ENCODE measurements at places on chromosomes 7 and 10.

DNA sequence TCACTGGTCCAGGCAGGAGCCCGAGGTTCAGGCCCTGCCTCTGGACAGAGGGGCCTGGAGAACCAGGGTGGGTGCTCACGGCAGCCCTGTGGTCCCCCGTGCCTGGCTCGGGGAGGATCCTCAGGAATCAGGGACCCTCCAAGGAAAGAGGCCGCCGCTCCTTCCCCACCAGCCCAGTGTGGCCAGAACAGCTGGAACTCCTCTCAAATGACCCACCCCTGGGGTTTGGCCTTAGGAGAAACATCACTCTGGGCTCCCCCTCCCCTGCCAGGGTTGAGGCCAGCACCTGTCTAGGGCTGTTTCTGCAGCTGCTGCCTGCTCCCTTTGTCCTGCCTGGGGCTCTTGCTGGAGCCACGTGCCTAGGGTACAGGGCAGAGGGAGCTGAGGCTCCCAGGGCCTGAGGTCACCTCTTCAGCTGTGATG is 161.0 kb downstream of the RNF216 start:
- no peak for DNase-seq

DNA sequence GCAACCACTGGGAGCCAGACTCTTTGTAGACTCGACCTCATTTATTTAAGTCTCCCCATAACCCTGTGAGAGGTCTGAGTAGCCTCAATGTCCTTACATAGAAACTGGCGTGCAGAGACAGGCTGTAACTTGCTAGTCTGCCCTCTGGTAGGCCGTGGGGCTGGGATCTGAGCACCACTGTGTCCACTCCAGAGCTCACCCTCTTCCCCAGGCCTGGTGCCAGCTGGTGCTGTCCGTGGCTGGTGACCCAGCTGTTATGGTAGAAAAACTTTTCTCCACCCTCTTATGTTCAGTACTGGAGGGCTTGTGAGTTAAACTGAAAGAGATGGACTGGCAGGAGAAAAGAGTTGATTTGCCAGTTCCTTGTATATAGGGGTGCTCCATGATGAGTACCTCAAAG is 41.9 kb downstream of the ADAMTS14 start:
- DNase-seq = no peak

DNA sequence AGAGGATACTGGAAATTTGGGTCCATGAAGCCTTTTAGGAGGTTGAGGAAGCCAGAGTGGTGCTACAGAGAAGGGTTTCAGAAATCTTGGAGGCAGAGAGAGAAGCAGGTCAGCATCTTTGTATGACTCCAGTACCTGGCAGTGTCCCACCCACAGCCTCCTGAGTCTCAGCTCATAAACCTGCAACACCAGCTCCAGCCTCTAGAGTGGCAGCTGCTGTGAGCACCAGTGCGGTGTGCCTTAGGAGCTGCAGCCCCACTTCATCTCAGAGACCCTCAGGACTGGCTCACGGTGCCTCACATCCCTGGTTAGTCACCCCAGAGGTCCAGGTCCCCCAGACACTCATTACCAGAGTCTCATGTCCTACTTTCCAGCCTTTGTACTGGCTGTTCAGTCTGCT is 84.8 kb upstream of the PRKAR2B start:
- no peak for DNase-seq

- DNase-seq = no peak
These were observed 129.1 kb downstream of the GALNT17 start for GRCh38 chr7:71261066-71261465.

DNA sequence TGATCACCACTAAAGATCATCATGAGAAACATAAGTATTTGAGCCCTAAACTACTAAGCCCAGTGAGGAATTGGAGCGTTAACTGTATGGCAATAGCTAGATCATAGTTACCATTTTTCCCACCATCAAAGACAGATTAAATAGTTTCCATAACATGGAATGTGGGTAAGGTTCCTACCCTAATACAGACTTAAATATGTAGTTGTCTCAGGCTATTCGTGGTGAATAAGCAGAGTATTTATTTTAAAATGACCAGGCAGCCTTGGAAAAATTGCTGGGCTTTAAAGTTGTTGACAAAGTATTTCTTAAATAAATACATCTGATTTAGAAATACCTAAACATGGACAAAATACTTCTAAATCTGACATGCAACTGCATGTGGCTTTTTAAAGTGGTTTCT is 106.8 kb downstream of the NT5C2 start:
- no peak for DNase-seq

- DNase-seq = no peak
These were observed 831 bp downstream of the CCDC7 start for GRCh38 chr10:32446536-32447406.

- DNase-seq = no peak
These were observed 132.1 kb downstream of the MACC1 start for GRCh38 chr7:20085086-20085485.

GRCh38 chr10:15802375-15802949 is 57.8 kb downstream of the MINDY3 start:
- DNase-seq = no peak

DNA sequence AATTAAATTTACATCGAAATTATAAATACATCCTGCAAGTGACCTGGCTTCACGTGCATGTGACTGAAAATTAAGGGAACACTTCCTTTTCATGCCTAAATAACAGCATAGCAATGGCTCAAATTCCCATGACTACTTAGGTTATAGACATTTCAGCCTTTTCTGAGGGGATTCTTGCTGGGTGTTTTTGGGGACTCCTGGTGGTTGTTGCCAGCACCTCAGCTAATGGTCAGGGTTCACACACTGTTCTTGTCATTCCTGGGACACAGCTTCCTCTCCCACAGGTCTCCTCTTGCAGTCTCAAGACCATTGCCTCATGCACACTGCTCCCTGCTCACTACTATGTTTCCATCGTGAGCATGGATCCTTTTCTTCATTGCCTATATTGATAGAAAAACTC is 148.9 kb upstream of the GLI3 start:
- DNase-seq = no peak

GRCh38 chr7:33632840-33633525 is 272.4 kb upstream of the BMPER start:
- DNase-seq = no peak

DNA sequence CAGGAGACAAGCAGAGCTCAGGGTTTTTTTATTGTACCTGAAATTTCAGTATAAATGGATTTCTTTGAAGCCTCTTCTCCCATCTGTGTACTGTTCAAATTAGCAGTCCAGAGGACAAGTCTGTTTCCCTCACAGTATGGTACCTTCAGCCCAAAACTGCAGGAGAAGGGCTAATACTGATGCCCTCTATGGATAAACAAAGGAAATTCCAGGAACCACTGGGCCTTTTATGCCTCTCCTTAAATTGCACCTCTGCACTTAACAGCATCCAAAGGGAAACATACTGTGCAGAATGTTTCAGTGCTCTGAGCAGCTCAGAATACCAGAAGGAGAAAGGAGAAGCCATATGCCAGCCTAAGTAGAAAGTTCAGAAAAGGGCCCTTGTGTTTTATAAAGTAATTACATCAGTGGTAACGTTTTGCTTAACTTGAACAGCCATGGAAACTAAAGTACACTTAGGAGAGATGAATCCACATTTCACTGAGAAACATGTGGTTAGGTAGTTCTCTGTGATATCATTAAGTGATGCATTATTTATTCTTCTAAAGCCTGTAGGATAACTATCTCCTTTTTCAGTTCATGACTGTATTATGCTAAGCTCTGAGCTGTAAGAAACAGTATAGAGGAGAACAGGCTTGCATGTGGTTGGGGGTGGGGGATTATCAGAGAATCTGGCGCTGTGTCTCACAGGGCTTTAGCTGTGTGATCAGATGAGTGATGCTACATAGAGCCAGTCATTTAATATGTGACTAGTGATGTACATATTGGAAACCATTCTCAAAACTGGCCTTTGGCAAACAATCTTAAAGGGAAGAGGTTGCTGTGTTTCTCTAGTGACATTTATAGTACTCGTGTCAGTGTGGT is 111.3 kb downstream of the POU6F2 start:
- DNase-seq = no peak

DNA sequence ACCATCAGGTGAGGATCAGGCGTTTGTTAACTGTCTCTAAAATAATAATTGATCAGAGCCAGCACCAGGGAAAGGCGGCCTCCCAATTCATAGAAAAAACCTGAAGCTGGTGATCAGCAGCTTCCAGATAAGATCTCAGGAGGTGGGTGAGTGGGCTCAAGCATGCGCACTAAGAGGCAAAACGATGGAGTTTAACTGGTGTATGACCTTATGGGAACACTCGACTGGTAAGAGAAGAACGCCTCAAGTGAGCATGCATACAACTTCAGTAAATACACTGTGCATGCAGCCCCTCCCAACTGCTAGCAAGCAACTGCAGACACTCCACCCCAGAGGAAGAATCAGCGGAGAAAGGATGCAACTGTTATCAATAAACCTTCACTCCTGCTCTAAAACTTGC is 18.1 kb downstream of the RAPGEF5 start:
- no peak for DNase-seq
